CD4-positive, alpha-beta T cell treated with Interleukin-4 for 4 hours (primary cell): ENCODE measurements at places on chromosomes 12 and 14.

DNA sequence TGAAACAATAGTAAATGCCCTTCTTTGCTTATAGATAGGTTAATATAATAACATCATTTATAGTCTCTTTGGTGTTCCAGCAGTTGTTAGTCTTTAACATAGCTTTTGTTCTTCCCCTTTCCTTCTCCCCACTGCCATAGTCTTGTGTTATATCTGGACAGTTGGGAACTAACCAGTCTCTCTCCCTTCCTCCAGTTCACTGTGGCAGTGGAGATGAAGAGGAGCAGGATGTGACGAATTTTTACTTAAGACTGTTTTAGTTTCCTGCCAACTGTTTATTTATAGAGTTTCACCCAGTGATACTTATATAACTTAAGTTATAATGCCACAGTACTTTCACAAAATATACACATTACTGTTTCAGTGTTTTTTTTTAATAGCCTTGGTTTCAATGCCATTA lies 277.4 kb downstream of the PDZRN4 start:
- no peak for DNase-seq

GRCh38 chr12:74488134-74488533 lies 49.5 kb upstream of the ATXN7L3B start:
- no peak for DNase-seq

GRCh38 chr12:29155079-29155478 lies 6.0 kb downstream of the FAR2 start:
- no peak for DNase-seq

DNA sequence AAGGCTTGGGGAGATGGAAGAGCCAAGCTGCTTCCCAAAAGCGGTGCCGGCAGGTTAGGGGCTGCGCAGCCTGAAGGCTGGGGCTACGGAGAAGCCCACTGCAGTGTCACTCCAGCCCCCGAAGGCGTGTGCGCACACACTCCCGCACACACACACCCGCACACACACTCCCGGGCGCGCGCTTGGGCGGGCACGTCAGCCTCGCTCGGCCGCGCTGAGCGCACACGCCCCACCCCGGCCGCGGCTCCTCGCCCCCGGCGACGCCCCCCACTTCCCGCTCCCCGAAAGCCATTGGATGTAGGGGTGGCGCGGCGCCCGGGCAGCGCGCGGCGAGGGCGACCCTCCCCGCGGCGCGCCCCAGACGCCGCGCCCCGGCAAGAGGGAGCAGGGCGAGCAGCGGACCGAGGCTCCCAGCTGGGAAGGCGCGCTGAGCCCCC lies at the start of gene KCNK10:
KCNK10 (minus strand) TSS at position 184 of the 437 bp plus-strand sequence. CDS start 471 bp downstream, outside the sequence.
- no peak for DNase-seq

GRCh38 chr12:56392331-56392730 lies 29.7 kb upstream of the APOF start:
- DNase-seq, result no peak

DNA sequence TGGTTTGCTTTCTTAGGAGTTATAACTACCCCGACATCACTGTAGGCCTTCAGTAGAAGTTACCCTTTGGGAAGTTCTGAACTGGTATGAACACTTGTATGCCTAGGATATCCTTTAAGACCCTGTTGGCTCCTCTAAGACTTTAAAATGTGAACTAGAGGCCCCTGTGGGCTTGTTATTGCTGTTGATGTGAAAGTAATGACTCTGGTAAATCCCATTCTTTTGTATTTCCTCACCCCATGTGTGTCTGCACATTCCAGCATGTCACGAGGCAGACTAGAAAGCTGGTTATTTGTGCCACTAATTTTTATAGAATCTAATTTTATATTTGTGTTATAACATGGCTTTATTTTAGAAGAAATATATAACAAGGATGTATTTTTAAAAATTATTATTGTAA lies 48.9 kb downstream of the SERPINA10 start:
- no peak for DNase-seq

GRCh38 chr12:131276501-131277185 lies 322.9 kb downstream of the ADGRD1 start:
- DNase-seq, result no peak

DNA sequence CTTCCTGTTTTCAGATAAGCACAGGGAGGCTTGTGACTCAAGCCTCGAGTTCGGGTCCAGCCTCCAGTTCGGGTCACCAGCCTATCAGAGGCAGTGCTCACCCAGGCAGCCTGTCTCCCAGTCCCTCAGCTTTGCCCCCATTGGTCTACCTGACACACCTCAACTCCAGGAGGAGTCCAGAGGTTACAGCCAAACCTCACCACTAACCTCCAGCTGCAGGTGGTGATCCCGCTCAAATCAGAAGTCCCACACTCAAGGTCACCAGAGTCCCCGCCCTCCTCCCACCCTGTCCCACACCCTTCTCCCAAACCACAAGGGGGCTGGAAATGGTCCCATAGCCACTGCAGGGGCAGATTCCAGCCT lies 42.1 kb downstream of the KDM2B start:
- DNase-seq, result no peak
